ENCODE measurements at places on chromosomes 3 and 15. TPM values are rescaled to one million over a fixed set of nuclear protein-coding genes. Genes with fewer than 3 reads are reported as not detected.

Gene MB21D2
- 0.23 TPM for total RNA-seq

Gene DZIP1L
- 1.6 TPM for total RNA-seq

DNA sequence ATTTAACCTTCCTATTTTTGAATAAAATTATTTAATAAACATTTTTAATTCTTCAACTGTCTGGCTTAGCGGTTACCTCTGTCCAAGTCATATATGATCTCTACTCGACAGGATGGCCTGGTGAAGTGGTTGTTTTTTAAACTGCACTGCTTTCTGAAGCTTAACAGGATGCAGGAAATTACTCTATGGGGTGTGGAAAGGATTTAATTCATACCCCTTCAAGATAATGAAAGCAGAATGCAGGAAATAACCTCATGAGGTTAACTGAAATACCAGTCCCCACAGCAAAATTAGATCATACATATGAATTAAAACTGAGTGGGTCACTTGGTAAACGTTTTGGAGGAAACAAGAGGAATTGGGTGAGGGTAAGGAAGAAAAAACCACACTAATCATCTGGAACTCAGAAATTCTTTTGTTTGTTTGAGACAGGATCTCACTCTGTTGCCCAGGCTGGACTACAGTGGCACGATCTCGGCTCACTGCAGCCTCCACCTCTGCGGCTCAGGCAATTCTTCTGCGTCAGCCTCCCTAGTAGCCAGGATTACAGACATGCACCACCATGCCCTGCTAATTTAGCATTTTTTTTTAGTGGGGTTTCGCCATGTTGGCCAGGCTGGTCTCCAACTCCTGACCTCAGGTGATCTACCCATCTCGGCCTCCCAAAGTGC lies 50.1 kb downstream of the LYSMD4 start:
- DNase-seq, result no peak

Gene PAQR5
- 0.50 TPM for total RNA-seq

Gene FAM43A
- total RNA-seq, result 1.5 TPM

- no peak for DNase-seq
Observed at GRCh38 chr3:77039606-77040171, at the start of gene ROBO2. Gene ROBO2 (plus strand): TSS chr3:77040099. CDS start chr3:77040786, 687 bp downstream.

GRCh38 chr15:44441095-44441501 lies 13.7 kb downstream of the CTDSPL2 start:
- no peak for DNase-seq

DNA sequence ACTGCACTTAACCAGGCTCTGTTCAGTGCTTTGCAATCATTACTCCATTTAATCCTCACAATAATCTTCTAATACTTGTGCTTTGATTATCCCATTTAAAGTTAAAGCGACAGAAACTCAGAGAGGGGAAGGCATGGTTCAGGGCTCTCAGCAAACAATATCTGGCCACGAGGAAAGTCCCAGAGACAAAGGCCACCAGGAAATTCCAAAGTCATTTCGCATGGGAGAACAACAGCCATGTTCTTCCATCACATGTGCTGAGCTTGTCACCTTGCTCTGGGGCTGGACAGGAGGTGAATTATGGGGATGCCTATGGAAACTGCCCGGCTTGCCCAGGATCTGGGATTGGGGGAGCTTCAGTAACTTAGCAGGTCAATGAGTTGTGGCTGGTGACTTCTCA lies 66.2 kb upstream of the HRH1 start:
- DNase-seq, result no peak

GRCh38 chr3:128727059-128727458 lies 1.1 kb downstream of the RAB7A start:
- DNase-seq, result no peak

GRCh38 chr3:127790882-127791183 lies 31.5 kb downstream of the MGLL start:
- no peak for DNase-seq

Gene RAB8B
- total RNA-seq, result 6.8 TPM

All from left lobe of liver (tissue), 2 donors.